Smooth muscle cell of the brain vasculature (primary cell): ENCODE measurements at places on chromosomes 4 and X.

DNA sequence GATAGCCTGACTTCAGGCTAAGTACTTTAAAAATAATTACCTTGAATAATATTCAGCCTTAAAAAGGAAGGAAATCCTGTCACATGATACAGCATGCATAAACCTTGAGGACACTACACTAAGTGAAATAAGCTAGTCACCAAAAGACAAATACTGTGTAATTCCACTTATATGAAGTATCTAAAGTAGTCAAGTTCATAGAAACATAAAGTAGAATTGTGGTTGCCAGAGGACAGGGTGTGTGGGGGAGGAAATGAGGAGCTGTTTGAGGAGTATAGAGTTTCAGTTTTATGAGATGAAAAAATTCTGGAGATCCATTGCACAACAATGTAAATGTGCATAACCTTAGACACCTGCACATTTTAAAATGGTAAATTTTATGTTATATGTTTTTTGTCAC, 5.6 kb upstream of the STPG2 start:
- DNase-seq, result no peak

GRCh38 chrX:134019567-134020206, 34.3 kb upstream of the GPC3 start:
- DNase-seq, result no peak

GRCh38 chr4:24928708-24929107, 15.9 kb upstream of the CCDC149 start:
- no peak for DNase-seq

DNA sequence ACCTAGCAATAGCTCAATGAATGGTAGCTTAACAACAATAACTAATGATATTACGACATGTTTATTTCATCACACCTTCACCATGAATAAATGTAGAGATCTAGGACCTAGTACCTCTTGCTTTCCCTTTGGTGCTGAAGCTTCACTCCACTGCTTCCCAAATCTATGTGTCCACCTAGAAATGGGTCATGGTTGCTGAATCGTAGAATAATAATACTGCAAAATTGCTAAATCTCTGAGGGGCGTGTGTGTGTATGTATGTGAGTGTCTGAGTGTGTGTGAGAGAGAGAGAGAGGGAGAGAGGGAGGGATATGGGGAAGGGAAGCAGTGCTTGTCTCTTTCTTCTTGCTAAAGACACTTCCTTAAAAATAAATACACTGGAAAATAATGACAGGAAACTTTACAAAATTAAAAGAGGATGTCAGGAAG, 109.3 kb upstream of the BMP2K start:
- DNase-seq, result no peak

DNA sequence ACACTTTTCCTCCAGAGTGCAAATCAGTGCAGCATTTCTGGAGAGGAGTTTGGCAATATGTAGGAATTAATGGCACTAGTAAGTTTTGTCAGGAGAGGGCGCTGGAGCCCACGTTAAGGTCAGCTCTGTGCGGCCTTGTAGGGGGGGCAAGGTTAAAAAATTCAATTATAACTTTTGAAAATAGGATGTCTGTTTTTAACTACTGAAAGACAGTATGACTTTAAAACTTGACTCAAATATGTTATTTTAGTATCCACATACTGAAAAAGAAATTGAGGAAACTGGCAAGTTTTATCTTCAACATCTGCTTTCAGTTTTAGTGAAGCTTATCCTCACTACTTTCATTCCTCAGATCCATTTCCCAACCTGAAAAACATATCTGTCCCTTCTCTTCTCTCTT, 30.9 kb upstream of the HSD17B13 start:
- peak; percentile 40 for DNase-seq

DNA sequence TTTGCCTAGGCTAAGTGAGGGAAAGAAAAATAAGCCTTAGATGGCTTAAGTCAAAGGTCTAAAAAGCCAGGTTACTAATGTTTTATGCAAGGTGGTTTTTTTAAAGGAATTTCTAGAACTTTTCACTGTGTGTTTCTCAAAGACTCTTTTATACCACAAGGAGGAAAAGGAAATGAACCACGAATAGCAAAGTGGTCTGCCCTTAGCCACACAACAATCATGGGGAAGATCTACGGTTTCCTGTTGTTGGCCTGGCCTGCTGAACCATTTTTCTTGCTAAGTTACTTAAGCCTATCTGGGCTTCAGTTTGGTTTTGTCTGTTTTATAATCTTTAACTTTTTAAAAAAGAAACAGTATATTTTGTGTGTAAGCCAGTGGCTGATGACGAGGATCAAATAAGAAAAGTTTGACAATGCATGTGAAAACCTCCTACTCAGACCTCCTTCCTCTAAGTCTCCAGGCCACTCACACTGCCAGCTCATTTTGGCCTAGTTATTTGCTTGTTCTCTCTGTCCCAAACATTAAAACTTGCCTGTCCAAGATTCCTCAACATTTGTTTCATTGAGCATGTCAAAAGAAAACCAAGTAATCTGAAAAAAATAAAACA, 56.7 kb upstream of the COL25A1 start:
- DNase-seq, result no peak

GRCh38 chr4:148857239-148857972, 415.2 kb upstream of the NR3C2 start:
- DNase-seq, result no peak

GRCh38 chrX:114932550-114932949, 84.9 kb downstream of the IL13RA2 start:
- no peak for DNase-seq

DNA sequence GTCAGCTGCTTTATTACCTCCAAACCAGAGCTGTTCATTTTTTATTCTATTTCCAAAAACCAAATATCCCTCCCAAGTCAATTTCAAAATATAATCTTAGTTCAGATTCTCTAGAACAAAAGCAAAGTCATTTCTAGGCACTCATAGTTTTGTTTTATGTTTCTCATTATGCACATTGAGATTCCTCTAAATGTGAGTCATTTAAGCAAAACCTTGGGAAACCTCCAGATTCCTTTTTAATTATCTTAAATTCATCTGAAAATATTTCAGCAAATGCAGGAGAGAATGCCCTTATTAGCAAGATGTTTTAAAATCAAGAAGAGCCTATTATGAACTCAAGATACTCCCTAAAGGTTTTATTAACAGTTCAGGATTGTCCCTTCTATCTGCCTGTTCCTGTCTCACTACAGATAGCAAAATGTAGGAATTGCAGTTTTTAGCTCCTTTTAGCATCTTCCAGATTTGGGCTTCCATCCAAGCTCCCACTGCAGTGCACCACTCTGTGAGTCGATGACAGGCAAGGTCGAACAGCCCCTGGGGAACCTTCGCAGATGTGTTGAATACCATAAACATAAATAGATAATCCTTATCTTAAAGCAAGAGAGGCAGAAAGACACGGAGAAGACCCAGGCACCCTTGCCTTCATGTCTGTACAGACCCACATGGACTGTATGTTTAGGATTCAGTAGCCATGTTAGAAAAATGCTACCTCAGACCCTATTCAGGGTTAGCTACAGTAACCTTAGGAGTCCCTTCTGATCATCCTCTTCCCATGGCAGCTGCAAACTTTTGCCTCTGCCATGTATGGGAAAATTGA, 11.3 kb upstream of the SLC9A7 start:
- no peak for DNase-seq

DNA sequence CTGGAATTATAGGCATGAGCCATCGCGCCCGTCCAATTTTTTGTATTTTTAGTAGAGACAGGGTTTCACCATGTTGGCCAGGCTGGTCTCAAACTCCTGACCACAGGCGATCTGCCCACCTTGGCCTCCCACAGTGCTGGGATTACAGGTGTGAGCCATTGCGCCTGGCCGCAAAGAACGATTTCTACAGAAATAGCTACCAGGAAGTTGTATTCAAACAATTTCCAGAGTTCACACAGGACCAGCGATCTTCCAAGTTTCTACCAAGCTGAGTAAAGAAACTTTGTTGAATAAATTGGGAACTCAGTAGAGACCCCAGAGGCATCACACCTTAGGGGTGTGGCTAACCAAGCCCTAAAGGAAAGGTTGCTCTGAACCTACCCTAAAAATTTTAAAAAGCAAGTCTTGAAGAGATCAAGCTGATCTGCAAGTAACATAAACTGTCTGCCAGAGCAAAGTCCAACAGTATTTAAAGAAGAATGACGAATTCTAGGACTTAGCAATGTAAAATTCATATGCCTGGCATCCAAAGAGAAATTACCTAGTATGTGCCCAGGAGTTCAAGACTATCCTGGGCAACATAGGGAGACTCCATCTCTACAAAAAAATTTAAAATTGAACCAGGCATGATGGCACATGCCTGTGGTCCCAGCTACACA, 48.4 kb upstream of the USP9X start:
- DNase-seq, result no peak

DNA sequence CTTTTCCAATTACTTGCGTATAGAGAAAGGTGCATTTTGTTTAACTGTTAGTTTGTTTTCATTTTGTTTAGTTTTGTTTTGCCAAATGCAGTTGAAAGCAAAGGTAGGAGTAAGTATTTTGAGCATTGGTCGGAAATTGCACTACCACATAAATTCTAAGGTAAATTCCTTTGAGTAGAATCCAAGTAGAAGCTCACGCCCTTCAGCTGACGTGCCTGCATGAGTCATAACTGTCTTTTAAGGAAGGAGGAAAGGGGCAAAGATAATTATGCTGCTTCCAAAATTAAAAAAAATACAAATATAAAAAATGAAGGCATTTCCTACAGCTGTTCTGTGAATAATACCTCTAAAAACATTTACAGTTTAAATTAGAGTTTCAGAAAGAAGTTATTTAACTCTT, 110.2 kb upstream of the MYOZ2 start:
- DNase-seq, result no peak

GRCh38 chr4:163495900-163496299, 1.4 kb downstream of the TMA16 start:
- no peak for DNase-seq

GRCh38 chr4:137923494-137923893, 318.7 kb downstream of the SLC7A11 start:
- no peak for DNase-seq

- peak; percentile 46 for DNase-seq
Observed at GRCh38 chr4:10965196-10965595, 280.6 kb upstream of the CLNK start.

GRCh38 chr4:89753601-89754066, 83.3 kb downstream of the SNCA start:
- peak; percentile 32 for DNase-seq

DNA sequence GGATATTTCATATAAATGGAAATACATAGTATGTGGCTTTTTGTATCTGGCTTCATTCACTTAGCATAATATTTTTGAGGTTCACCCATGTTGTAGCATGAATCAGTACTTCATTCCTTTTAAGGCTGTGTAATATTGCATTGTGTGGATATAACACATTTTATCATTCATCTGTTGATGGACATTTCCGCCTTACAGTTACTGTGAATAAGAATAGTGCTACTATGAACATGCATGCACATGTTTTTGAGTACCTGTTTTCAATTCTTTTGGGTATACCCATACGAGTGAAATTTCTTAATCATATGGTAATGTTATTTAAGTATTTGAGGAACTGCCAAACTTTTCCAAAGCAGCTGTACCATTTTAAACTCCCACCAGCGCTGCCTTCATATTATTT, 539.6 kb upstream of the DIPK2B start:
- no peak for DNase-seq

DNA sequence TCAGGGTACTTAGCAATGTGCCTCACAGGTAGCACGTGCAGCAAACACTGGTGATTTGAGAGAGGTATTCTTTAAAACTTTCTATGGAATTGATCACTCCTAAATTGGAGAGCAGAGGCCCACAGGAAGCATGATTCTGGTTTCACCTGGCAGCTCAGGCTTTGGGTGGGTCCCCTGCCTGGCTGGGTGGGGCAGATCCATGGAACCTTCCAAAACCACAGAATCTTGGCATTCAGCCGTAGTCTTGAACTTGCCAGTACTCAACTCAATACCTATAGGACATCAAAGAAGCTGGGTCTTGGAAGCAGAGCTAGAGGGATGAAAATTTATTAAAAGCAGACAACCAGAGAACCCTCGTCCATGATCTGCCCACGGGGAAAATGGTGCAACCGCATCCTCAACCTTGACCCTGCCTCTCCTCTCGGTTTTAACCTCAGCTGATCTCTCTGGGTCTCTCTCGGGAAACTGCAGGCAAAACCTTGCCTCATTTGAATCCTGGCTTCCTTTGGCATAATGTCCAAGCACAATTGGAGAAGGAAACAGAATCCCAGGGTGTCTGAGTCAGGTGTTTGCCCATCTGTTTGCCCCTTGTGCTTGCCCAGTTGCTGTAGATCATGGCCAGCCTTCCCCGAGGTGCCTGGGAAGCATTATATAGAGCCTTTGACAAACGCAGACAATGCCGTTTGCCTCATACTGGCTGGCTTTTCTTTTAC, 22.9 kb downstream of the OTOP1 start:
- DNase-seq, result no peak

GRCh38 chr4:77453911-77454310, 151.7 kb upstream of the CXCL13 start:
- no peak for DNase-seq
